ENCODE measurements at places on chromosomes 2 and 18.

DNA sequence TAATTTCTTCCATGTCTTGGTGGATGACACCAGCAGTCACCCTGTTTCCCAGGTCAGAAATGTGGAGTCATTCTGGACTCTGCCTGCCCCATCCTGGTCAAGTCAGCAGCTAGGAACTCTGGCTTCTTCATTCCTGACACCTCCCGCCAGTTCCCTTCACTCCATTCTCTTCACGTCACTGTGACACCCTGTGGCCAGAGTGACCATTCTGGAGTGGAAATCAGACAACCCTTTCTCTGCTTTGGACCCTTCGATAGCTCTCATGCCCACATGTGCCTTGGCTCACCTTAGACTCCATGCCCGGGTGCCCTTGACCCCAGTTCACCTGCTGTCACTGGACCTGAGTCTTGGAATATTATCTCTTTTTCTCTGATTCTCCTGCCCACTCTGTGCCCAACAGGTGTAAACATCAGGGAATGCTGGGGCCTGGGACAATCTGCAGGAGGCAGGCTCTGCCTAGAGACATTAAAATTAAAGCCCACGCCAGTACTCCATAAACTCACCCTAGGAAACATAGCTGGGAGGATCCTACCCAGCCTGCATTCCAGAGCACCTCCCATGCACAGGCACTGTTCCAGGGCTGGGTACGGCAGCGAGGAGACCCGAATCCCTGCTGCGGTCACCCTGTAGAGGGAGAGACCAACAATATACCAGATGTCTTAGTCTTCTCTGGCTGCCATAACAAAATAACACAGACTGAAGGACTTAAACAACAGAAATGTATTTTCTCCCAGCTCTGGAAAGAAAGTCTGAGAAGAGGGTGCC, 41.1 kb upstream of the FAHD2A start:
- DNase-seq: no peak

DNA sequence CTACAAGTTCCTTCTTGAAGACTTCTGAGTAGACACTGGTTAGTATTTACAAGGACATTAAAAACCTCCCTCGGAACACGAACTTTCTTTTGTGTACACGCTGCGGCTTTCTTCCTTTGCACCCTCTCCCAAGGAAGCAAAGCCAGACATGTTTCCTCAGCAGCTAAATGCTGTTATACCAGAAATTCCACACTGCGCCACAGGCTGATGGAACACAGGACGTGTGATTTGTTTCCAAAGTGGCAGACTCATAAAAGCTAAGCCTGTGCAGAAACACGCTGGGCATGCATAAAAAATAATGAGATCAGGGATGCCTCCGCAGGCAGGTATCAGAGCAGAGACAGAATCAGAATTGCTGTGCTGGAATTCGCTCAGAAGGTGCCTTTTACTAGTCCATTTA, 73.0 kb upstream of the RGPD5 start:
- peak; percentile 75 for DNase-seq

GRCh38 chr2:199847181-199847864, 3.7 kb downstream of the FTCDNL1 start:
- DNase-seq: no peak

GRCh38 chr18:37572736-37573135, 7.1 kb upstream of the CELF4 start:
- DNase-seq: no peak

- DNase-seq: peak; percentile 81
Observed at GRCh38 chr2:37627710-37628109, 43.7 kb downstream of the CDC42EP3 start.

GRCh38 chr2:138201286-138201685, 237.0 kb downstream of the HNMT start:
- peak; percentile 40 for DNase-seq

- no peak for DNase-seq
Observed at GRCh38 chr18:8561123-8561910, 47.9 kb upstream of the RAB12 start.

- no peak for DNase-seq
Observed at GRCh38 chr2:1811971-1812350, 67.6 kb upstream of the PXDN start.

DNA sequence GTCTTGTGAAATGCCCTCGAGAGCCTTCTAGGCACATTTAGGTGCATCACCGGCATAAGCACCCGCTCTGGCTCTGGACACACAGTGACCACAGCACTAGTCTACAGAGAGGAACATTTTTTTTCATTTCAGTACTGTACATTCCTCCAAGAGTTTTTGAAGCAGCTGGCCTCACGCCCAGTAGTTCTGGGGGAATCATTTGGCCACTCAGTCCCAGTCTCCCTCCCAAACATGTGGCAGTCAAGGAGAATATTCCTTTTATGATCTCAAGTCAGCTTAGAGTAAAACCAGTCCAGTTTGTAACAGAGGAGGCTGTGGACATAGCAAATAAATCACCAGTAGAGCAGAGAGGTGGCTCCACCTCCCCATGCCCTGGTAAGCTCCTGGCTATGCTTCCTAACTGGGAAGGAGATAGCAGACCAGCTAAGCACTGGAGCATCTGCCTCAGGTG, 48.1 kb downstream of the KCNE4 start:
- DNase-seq: no peak

DNA sequence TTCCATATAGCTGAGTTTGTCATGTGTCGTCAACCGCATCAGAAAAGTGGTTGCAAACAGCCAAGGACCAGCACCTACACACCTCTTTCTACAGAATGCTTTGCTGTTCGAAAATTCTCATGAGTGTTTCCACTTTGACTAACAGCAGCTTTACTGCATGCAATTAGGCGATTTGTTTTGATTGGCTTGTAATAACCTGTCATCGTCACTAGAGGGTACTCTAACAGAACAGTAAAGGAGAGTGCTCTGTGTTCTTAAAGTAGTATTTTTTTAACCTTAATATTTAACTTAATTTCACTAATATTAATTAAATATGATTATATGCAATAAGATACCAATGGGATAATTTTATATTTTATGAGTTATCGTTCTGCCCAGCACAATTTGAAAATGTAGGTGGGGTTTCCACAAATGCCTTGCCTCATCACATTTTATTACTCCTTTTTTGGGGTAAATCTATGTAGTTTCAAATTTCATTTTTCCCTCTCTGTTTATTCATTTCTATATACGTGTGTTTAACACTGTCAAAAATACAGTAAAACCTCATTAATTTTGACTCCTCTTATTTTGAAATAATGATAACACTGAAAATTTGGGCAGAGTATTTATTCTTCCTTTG, 502.2 kb downstream of the NRXN1 start:
- DNase-seq: peak; percentile 57

DNA sequence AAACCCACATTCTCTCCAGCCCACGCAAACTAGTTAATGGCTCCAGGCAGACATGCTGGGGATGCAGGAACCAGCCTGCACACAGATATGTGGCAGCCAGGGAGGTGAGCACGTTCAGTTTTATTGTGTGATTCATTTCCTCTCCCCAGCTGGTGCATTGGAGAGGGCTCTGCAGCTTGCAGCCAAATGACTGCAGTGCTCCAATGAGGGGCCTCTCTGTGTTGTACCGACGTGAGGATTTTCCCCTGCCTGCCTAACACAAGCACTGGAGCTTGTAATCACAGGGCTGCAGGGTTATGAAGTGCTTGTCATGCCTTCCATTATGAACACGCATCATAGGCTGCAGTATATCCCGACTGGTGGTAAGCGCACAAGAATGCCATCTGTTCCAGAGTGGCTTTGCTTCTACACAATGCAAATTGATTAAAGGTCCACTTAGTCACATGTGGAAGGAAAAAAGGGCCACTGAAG, 92.3 kb upstream of the THUMPD2 start:
- DNase-seq: peak; percentile 89

- DNase-seq: no peak
Observed at GRCh38 chr2:160479269-160479668, 14.3 kb downstream of the RBMS1 start.

- peak; percentile 73 for DNase-seq
Observed at GRCh38 chr2:64330281-64331113, 123.5 kb upstream of the LGALSL start.

DNA sequence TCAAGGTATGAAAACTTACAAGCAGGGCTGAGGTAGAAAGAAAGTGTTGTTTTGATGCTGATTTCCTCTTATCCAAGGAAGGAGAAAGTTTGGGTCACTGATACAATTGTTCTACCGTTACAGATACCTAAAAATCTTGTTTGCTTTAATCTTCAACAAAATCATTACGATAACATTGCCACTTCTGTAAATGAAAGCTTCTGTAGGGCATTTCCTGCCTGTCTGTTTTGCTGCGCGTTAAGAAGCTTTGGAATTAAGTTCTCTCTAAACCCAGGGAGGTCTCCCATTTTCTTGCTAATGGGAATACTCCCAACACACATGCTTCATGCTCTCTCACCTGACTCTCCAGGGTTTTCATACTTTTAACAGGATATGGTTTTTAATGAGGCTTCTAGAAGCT, 258.5 kb downstream of the PTGR3 start:
- DNase-seq: peak; percentile 12

GRCh38 chr2:161147856-161148255, 12.4 kb upstream of the TANK start:
- DNase-seq: no peak

- DNase-seq: peak; percentile 31
Observed at GRCh38 chr2:43024515-43025011, 201.8 kb downstream of the ZFP36L2 start.

DNA sequence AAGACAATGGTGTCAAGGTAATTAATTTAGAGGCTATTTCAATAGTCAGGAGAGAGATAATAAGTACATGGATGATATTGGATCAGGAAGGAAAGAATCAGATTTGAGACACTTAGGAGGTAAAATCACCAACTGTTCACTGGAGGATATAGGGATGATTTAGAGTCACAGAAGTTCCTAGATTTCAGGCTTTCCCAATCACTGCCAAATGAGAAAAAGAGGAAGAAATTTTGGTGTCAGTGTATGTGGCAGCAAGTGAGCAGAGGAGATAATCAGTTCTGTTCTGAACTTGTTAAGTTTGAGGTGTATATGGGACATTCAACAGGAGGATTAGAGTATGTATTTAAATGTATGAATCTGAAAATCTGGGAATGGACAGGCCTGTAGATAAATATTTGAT, 640.4 kb downstream of the NR4A2 start:
- no peak for DNase-seq

DNA sequence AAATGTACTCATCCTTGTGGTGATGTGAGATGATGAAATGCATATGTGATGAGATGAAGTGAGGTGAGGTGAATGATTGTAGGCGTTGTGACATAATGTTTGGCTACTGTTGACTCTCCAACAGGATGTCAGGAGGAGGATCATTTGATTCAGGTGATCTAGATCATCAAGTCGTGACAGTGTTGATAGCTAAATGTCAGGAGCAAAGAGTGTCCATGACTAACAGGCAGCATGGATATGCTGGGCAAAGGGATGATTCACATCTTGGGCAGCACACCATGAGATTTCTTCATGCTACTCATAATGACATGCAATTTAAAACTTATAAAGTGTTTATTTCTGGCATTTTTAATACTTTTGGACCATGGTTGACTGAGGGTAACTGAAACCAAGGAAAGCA, 40.2 kb upstream of the UBXN4 start:
- peak; percentile 91 for DNase-seq

- DNase-seq: no peak
Observed at GRCh38 chr2:166269322-166269721, 106.4 kb downstream of the SCN9A start.

All from bronchial epithelial cell (primary cell).